ENCODE measurements at places on chromosomes 7 and 10.

GRCh38 chr7:49229246-49229645 is 304.9 kb downstream of the CDC14C start:
- H3K4me3 ChIP-seq, result no peak overlapping the region
- H3K27me3 ChIP-seq, result no peaks in the 10 kb centered on the region
- no peaks in the 10 kb centered on the region for H3K36me3 ChIP-seq
- no peak for DNase-seq
- no peak overlapping the region for H3K27ac ChIP-seq

DNA sequence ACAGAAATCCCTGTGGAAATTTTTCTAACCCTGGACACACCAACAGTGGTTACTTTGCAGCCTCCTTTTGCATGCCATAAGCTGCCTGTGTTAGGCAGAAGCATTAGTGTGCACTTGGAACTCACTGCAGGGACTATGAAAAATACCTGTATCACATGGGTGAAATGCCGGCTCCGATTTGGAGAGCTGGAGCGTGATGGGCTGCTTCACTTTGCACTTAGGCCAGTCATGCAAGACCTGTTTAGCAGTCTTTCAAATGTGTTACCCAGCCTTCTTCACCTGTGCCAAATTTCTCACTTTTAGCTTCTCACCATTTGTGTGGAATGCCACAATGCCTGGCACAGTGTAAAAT is 11.3 kb downstream of the NCOA4 start:
- H3K4me1 ChIP-seq, result peaks cover 32% of the 10 kb centered on the region
- no peak overlapping the region for H3K4me3 ChIP-seq
- no peaks in the 10 kb centered on the region for H3K27me3 ChIP-seq
- DNase-seq, result no peak
- peaks cover 8% of the 10 kb centered on the region for H3K36me3 ChIP-seq

DNA sequence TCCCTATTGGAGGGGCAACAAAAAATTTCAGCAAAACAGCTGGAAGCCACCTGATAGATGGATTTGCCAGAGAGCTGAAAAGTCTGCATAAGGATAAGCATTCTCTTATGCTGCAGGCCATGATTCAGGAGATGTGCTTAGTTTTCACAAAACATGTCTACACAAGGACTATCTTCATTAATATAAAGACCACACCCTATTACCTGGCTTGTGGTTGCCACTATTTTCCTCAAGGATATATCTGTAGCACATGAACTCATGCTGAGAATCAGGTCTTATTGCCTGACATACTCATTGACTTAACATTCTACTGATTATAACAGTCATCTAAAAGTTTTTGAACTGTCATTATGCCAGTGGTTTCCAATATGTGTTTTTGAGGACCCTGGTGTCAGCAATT is 7.1 kb upstream of the COL17A1 start:
- DNase-seq, result no peak
- no peaks in the 10 kb centered on the region for H3K4me1 ChIP-seq
- no peaks in the 10 kb centered on the region for H3K27me3 ChIP-seq
- no peak overlapping the region for H3K27ac ChIP-seq
- H3K36me3 ChIP-seq, result no peaks in the 10 kb centered on the region

- H3K27me3 ChIP-seq, result no peaks in the 10 kb centered on the region
- H3K4me1 ChIP-seq, result no peaks in the 10 kb centered on the region
- H3K4me3 ChIP-seq, result no peak overlapping the region
- no peak for DNase-seq
- H3K36me3 ChIP-seq, result no peaks in the 10 kb centered on the region
Observed at GRCh38 chr7:101567230-101567629, 61.9 kb downstream of the MYL10 start.

- peaks cover 10% of the 10 kb centered on the region for H3K36me3 ChIP-seq
- H3K4me1 ChIP-seq, result peaks cover 10% of the 10 kb centered on the region
- H3K4me3 ChIP-seq, result no peak overlapping the region
- H3K27me3 ChIP-seq, result no peaks in the 10 kb centered on the region
Observed at GRCh38 chr10:61986382-61986781, 84.9 kb downstream of the ARID5B start.

DNA sequence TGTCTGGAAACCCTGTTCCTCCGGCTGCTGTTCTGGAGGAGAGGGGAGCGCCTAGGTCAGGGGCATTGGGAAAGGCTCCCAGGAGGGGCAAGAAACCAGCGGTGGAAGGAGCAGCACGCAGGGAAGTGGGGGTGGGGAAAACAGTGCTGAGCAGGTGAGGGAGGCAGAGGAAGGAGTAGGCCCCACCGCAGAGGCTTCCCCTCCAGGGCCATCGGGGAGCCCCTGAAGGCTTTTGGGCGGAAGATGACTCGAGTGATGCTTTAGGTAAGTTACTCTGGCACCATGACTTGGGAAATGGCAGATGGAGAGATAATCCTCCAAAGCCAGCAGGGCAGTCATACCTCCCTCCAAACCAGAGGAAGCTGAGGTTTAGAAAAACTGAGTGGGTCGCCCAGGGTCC is 106.5 kb upstream of the ANLN start:
- H3K27me3 ChIP-seq, result no peaks in the 10 kb centered on the region
- H3K4me3 ChIP-seq, result no peak overlapping the region
- H3K4me1 ChIP-seq, result no peaks in the 10 kb centered on the region
- H3K27ac ChIP-seq, result no peak overlapping the region

- peaks cover 2% of the 10 kb centered on the region for H3K4me1 ChIP-seq
- H3K36me3 ChIP-seq, result peaks cover 13% of the 10 kb centered on the region
- no peaks in the 10 kb centered on the region for H3K27me3 ChIP-seq
- H3K4me3 ChIP-seq, result no peak overlapping the region
- no peak for DNase-seq
Observed at GRCh38 chr10:44951576-44952226, 7.9 kb upstream of the RASSF4 start.

DNA sequence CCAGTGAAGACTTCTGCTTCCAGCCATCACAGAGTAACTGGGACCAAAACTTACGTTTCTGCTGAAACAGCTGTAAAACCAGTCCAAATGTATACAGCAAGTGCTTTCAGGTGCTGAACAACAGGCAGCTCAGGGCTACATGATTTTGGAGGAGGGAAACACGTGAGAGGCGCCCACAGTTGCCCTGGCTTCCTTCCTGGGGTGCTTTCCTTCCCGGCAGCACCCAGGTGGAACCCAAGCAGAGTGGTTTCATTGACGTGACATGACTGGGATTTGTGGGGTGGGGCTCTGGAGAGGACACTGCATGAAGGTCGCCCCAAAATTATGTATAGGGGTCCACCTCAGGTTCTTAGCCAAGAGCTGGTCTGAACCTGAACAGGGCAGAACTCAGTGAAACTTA is 34.2 kb downstream of the IL2RA start:
- no peaks in the 10 kb centered on the region for H3K36me3 ChIP-seq
- H3K4me3 ChIP-seq, result no peak overlapping the region
- no peaks in the 10 kb centered on the region for H3K4me1 ChIP-seq
- no peak overlapping the region for H3K27ac ChIP-seq
- DNase-seq, result no peak
- H3K27me3 ChIP-seq, result no peaks in the 10 kb centered on the region

DNA sequence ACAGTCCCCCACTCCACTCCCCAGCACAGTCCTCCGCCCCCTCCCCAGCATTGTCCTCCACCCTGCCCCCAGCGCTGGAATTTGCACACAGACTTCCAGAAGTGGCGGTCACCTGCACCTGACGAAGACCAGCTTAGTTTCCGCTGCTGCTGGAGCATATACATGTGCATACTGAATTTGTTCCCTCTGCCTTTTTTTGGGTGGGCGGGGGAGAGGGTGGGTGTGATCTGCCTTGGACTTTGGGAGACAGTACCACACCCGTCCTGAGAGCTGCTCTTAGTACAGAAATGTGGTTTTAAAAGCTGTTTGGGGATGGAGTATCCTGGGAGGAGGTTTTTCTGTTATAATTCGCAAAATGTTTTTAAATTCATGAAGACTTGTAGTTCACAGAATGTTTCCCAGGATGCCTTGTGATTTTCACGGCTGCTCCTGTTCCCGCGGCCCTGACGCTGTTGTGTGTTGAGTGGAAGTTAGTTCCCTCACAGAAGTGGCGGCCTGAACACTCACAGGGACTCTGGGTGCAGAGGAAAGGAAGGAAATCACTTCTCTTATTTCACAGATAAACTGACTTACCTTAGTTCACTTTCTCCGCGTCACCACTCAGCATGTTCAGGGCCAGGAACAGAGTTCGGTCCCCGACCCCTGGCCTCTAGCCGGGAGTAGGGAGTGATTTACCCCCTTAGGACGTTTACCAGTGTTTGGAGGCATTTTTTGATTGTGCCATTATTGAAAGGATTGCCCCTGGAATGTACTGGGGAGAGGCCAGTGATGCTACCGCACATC is 18.6 kb downstream of the PFKP start:
- H3K4me1 ChIP-seq, result peaks cover 4% of the 10 kb centered on the region
- H3K36me3 ChIP-seq, result peaks cover 19% of the 10 kb centered on the region
- no peak for DNase-seq

DNA sequence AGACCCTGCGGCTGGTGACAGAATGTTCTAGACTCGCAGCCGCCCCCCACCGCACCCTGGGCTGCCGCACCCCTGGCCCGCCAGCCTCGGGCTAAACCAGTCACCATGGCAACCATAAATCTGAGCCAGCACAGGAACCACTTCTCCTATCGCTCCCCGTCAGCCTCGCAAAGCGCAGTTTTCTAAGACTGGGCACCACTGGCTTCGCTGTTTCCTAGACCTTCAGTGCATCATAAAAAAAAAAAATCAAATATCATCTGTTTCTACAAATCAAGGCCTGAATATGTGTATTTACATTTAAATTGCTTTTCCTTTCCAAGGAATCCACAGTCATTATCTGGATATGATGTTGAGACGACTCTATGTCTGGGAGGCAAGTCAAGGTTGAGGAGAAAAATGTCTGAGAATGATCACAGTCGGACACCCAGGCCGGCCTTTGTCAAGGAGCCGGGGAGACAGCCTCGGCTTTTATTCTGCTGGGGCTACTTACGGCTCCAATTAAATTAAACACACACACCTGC is 99.9 kb downstream of the PTPRN2 start:
- no peaks in the 10 kb centered on the region for H3K4me1 ChIP-seq
- H3K4me3 ChIP-seq, result no peak overlapping the region
- H3K27ac ChIP-seq, result no peak overlapping the region
- no peaks in the 10 kb centered on the region for H3K36me3 ChIP-seq
- H3K27me3 ChIP-seq, result no peaks in the 10 kb centered on the region
- DNase-seq, result no peak

DNA sequence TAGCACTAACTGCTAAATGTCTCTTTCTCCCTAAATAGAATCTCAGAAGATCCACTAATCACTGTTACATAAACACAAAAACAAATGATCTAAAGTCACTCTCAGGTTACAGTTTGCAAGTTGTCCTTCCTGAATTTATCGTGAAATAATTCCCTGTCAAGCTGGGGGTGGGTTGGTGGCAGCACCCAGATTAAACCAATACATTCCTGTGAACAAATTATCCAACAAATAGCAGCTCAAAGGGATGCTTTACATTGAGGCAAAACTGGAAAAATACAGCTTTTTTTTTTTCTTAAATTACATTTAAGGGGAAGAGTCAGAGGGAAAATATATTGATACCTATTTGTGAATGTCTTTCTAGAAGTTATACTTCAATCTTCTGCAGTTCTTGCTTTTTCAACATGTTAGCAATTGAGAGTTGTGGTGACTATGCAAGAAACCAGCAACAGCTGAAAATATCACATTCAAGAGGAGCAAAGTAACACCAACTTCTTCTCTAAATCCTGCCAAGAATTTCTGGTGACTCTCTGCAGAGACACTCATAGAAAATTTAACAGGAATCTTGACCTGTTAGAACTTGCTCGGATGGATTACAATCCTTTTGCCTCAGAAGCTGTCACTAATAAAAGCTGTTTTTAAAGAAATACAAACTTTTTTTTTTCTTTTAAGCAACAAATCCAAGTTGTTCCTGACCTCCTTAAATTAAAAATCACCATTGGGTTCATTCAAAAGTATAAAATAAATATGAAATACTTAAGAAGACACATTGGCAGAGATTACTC is 18.9 kb downstream of the LMOD2 start:
- no peaks in the 10 kb centered on the region for H3K4me1 ChIP-seq
- no peaks in the 10 kb centered on the region for H3K36me3 ChIP-seq
- no peak for DNase-seq

DNA sequence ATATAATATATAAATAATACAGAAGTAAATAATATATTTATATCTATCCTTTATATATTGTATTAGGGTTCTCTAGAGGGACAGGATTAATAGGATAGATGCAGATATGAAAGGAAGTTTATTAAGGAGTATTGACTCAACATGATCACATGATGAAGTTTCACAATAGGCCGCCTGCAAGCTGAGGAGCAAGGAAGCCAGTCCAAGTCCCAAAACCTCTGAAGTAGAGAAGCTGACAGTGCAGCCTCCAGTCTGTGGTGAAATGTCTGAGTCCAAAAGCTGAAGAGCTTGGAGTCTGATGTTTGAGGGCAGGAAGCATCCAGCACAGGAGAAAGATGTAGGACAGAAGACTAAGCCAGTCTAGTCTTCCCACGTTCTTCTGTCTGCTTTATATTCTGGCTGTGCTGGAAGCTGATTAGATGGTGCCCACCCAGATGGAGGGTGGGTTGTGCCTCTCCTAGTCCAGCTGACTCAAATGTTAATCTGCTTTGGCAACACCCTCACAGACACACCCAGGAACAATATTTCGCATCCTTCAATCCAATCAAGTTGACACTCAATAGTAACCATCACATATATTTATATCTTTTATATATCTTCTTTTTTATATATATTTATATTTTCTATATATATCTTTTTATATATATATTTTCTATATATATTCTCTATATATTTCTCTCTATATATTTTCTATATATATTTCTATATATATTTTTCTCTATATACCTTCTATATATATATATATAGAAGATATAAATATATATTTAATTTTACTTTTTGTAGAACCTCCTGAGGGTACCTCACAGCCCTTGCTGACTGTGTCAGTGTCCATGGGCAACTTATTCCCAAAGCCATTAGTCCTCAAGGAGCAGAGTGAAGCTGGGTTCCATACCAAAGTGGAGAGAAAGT is 24.6 kb upstream of the AKR1B10 start:
- H3K4me3 ChIP-seq, result no peak overlapping the region
- peaks cover 4% of the 10 kb centered on the region for H3K27me3 ChIP-seq
- H3K4me1 ChIP-seq, result no peaks in the 10 kb centered on the region
- H3K36me3 ChIP-seq, result no peaks in the 10 kb centered on the region

Data from small intestine (tissue), 16 donors.